ENCODE measurements at places on chromosomes 1 and 21. TPM values are rescaled to one million over a fixed set of nuclear protein-coding genes. Genes with fewer than 3 reads are reported as not detected.

- DNase-seq: no peak
Measured at GRCh38 chr1:10598389-10598702, 123.6 kb downstream of the PEX14 start.

GRCh38 chr1:231630558-231631205 lies 4.1 kb downstream of the DISC1 start:
- DNase-seq: no peak

DNA sequence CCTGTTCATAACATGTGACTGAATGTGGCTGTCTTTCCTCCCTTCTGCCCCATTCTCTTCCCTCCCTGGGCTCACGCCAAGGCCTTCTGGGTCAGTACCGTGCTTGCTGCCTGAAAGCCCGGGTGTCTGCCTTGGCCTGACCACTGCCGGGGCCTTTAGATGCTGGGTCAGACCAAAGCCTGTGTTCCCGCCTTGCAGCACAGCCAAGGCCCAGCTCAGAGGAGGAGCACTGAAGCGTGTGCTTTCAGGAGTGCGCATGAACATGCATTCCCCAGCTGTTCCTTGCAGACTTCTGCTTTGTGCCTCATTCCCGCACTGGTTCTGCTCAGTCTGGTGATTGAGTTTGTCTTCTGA lies 27.0 kb upstream of the SARS1 start:
- no peak for DNase-seq

Gene TEKT2
- 0.27 TPM for total RNA-seq

Gene SMCP
- not detected for total RNA-seq

DNA sequence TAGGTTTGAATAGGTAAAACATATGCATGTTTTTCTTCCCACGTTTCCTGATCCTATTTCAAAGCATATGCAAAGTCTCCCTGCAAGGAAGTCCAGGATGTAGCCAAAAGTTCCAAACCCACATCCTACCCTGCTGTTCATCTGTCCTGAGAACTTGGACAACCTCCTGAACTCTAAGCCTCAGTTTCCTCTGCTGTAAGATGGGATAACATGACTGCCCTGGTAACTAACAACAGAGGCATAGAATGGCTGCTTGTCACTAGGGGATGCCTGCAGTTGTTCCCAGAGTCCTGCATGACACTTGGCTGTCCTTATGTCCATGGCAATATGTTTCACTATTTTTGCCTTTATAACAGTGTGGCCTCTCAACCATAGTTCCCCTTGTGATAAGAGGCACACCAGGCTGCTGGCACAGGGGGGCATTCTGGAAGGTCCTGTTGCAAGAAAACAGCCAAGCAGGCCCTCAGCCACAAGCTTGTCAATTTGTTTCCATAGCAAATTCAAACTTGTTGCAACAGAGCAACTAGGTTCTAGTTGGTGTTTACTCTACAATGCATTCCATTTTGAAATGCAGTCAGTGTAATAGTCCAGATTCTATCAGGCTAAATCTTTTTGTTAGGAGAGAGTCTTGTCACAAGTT lies 1.5 kb upstream of the HDGF start:
- DNase-seq: no peak

- no peak for DNase-seq
Measured at GRCh38 chr1:53266038-53266437, 27.7 kb upstream of the MAGOH start.

DNA sequence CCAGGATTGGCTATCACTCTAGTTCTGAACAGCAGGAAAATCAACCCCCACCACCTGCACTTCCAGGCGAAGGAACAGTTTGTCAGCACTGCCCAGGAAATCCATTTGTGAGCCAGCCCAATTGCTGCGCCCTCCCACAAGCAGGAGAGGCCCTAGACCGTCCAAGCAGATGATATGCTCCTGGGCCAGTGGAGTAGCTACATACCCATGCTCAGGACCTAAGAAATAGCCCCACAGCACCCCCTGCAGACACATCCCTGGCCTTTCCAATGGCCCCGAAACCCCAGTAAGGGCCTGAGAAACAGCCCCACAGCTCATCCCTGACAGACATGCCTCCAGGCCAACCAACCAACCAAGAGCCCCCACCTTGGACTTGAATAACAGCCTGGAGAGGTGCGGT lies 111.5 kb upstream of the ZC3H11B start:
- no peak for DNase-seq

GRCh38 chr21:33703750-33704606 lies 61.7 kb downstream of the ITSN1 start:
- no peak for DNase-seq

DNA sequence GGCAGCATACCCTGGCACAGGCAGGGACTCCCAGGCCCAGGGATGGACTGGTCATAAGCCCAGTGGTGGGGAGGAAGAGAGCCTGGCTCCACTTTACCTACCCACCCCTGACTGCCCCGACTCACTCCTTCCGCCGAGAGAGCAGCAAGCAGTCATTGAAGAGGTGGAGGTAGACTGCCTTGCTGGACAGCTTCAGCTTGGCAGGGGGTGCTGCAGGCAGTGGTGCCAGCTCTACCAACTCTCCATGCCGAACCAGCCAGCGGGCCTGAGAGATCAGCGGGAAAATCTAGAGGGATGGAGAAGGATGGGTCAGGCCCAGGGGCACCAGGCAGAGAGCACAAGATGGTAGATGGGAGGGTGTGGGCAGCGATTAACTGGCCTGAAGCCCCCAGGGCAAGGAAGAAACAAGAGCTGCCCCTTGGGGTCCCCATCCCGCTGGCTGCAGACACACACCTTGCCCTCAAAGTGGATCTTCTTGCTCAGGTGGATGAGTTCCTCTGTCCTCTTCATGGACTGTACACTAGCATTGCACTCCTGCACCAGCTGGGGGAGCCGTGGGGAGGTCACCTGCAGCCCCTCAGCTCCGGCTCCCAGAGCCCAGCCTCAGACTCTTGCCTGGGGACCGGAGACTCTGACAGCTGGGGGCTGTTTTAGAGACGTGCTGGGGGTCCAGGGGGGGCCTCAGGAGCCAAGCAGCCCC lies 7.7 kb downstream of the ARHGEF19 start:
- no peak for DNase-seq

Gene S100B
- total RNA-seq: not detected

Gene SERINC2
- total RNA-seq: not detected

GRCh38 chr1:161919229-161919628 lies 104.4 kb downstream of the OLFML2B start:
- no peak for DNase-seq

Gene ACTL8
- 0.14 TPM for total RNA-seq

Gene DLGAP3
- 0.84 TPM for total RNA-seq

DNA sequence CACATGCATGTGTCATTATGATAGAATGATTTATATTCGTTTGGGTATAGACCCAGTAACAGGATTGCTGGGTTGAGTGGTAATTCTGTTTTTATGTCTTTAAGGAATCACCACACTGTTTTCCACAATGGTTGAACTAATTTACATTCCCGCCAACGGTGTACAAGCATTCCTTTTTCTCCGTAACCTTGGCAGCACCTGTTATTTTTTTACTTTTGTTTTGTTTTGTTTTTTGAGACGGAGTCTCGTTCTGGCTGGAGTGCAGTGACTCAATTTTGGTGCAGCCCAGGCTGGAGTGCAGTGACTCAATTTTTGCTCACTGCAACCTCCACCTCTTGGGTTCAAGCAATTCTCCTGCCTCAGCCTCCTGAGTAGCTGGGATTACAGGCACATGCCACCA lies 8.5 kb upstream of the S100B start:
- DNase-seq: no peak

DNA sequence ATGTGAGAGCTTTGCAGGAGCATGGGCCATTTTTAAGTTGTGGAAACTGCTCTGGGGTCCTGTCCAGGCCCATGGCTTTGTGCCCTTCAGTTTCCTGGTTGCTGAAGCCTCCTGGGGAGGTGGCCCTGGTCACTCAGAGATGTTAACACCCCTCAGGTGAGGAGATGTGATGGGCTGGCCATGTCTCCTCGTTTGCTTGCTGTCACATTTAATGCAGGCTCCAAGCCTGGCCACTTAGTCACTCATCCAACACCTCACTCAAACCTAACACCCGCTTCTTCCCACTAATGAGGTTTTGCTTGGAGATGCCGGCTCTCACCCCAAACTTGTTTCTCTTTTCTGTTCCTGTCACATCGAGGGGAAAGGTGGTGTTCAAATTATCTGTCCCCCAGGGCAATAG lies 192.7 kb downstream of the PTPRU start:
- no peak for DNase-seq

Gene SLC37A1
- total RNA-seq: 15.2 TPM

DNA sequence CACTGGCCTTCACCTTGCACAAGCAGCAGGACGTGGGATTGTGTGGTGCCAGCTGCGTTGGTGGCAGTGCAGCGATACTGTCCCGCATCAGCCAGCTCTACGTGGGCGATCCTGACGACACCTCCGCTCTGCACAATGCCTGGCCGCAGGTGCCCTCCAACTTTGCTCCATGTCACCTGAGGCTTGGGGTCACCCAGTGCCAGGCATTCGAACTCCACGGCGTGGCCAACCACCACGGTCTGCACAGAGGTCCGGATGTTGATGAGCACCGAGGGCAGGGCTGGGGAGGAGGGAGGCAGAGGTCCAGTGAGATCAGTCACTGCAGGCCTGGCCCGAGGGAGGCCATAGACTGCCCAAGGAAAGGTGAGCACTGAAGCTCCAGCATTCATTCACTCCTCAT lies 22.6 kb downstream of the LDLRAD2 start:
- no peak for DNase-seq

Gene ZFYVE9
- 1.4 TPM for total RNA-seq

Gene TAL1
- 0.14 TPM for total RNA-seq

Gene SLC25A34
- total RNA-seq: 1.9 TPM

- DNase-seq: no peak
Measured at GRCh38 chr1:193479187-193479586, 292.8 kb upstream of the B3GALT2 start.

Gene ATP1A4
- not detected for total RNA-seq

DNA sequence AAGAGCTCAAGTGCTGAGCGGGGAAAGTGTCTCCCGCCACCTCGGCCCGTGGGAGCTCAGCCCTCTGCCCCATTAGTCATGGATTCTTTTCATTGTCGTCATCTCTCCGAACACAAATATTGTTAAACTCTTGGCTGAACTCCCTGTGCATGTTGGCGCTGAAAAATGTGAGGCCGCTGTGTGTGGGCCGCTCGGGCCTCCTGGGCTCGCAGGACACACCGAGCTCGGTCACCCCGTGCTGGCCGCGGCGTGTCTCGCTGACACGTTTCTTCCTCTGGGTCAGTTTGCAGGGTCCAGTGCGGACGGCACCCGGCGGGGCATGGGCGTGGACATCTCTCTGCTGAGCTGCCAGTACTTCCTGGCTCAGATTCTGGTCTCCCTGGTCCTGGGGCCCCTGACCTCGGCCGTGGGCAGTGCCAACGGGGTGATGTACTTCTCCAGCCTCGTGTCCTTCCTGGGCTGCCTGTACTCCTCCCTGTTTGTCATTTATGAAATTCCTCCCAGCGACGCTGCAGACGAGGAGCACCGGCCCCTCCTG lies 25.6 kb downstream of the SLC45A1 start:
- DNase-seq: no peak

- DNase-seq: no peak
Measured at GRCh38 chr1:197252973-197253372, 15.1 kb upstream of the CRB1 start.

DNA sequence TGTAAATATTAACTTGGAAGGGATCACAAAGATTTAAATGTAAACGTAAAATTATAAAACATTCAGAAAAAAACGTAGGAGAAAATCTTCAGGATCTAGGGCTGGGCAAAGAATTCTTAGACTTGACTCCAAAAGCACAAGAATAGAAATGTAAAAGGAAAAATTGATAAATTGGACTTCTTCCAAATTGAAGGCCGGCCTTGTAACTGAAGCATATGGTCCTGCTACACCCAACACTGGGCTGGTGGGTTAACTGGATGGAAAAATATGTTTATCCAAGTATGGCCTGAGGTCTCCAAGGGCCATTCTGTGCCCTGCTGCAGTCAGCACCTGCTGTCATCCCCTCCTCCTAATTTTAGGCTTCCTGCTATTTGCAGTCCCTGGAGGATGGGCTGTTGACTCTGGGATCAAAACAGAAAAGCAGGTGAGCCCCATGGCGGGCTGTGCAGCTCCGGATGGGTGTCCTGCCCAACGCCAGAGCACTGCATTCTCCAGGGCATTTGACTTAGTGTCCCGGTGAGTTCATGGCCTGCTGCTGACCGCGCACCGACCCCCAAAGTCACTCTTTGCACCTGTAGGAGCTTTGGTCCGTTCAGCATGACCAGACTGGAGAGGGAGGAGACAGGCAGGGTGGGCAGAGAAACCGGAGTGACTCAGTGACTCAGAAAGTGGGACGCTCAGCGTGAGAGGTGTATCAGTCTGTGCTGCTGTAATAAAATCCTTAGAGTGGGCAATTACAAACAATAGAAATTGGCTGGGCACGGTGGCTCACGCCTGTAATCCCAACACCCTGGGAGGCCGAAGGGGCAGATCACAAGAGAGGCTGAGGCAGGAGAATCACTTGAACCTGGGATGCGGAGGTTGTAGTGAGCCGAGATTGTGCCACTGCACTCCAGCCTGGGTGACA lies 6.1 kb upstream of the AIRE start:
- DNase-seq: no peak

Gene XCL2
- total RNA-seq: 1.5 TPM

Gene RHOU
- total RNA-seq: 4.3 TPM

- no peak for DNase-seq
Measured at GRCh38 chr1:181545395-181545794, 62.1 kb downstream of the CACNA1E start.

GRCh38 chr1:98914547-98914946 lies 90.1 kb downstream of the PLPPR5 start:
- DNase-seq: no peak

GRCh38 chr1:38576241-38576640 lies 283.3 kb downstream of the RRAGC start:
- DNase-seq: no peak

DNA sequence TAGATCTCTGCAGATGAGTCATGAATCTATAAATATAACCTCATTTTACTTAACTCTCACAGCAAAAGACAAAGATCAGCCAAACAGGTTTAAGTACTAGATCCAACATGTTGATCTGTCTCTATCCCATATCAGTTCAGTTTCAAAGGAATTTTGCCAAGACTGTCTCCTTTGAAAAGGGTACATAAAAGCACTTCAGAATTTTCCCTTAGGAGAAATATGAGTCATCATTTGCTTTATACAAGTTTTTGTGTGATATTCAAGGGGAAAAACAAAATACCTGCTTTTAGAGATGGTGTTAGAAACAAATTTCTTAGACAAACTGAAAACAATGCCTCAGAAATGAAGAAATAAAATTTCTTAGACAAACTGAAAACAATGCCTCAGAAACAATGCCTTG lies 73.5 kb upstream of the LRRC7 start:
- DNase-seq: no peak

GRCh38 chr21:42526379-42526727 lies 12.7 kb downstream of the SLC37A1 start:
- no peak for DNase-seq

Gene AMPD1
- not detected for total RNA-seq

GRCh38 chr1:68230484-68230802 lies 1.9 kb downstream of the WLS start:
- no peak for DNase-seq

DNA sequence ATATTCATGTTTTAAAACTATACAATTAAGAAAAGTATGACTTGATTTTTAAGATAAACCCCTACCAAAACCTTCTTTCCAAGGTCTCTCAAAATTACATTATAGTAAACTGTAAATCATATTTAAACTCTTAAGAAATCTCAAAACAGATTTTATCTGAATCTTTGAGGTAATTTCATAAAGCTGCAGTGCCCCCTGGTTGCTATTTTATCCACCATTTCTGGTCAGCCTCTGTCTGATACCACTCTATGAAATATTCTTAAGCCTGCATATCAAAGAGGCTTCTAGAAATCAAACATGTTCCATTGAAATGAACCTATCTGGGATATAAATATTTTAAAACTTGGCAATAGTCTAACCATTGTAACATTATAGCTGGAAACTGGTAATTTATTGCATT lies 317.3 kb downstream of the COL11A1 start:
- DNase-seq: no peak

Data from activated naive CD4-positive, alpha-beta T cell treated with anti-CD3 and anti-CD28 coated beads, Interleukin-2, amount 50 U/mL, for 72 hours (primary cell).